ENCODE measurements at places on chromosomes 7 and 10. TPM values are rescaled to one million over a fixed set of nuclear protein-coding genes. Genes with fewer than 3 reads are reported as not detected.

Gene NPSR1
- not detected for total RNA-seq

Gene SPDYE11
- total RNA-seq, result not detected

DNA sequence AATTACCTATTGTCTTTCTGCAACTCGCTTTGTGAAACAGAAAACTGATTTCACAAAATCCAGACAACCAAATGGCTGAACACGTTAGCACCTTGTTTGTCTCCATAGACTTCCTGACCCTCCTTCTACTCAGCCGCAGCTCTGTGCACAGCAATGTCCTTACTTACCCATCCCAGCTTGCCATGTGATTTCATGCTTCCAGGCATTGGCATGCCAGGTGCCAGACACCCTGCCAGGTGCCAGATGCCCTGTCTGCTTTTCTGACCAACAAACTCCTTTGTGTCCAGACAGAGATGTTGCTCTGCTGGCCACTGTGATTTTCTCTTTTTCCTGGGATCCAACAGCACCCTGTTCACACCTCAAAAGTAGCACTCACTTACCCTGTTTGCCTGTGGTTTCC lies 16.1 kb upstream of the FAM170B start:
- DNase-seq, result no peak
- no peaks in the 10 kb centered on the region for H3K27me3 ChIP-seq
- no peak overlapping the region for H3K27ac ChIP-seq
- no peaks in the 10 kb centered on the region for H3K36me3 ChIP-seq
- no peaks in the 10 kb centered on the region for H3K4me1 ChIP-seq

- H3K27me3 ChIP-seq, result no peaks in the 10 kb centered on the region
- DNase-seq, result no peak
- H3K4me3 ChIP-seq, result no peak overlapping the region
- H3K27ac ChIP-seq, result no peak overlapping the region
- no peaks in the 10 kb centered on the region for H3K36me3 ChIP-seq
Measured at GRCh38 chr7:39979406-39980073, 29.5 kb downstream of the CDK13 start.

GRCh38 chr10:67815571-67816059 lies 22.4 kb downstream of the DNAJC12 start:
- no peak overlapping the region for H3K27ac ChIP-seq
- no peak overlapping the region for H3K4me3 ChIP-seq
- DNase-seq, result no peak
- H3K27me3 ChIP-seq, result no peaks in the 10 kb centered on the region

DNA sequence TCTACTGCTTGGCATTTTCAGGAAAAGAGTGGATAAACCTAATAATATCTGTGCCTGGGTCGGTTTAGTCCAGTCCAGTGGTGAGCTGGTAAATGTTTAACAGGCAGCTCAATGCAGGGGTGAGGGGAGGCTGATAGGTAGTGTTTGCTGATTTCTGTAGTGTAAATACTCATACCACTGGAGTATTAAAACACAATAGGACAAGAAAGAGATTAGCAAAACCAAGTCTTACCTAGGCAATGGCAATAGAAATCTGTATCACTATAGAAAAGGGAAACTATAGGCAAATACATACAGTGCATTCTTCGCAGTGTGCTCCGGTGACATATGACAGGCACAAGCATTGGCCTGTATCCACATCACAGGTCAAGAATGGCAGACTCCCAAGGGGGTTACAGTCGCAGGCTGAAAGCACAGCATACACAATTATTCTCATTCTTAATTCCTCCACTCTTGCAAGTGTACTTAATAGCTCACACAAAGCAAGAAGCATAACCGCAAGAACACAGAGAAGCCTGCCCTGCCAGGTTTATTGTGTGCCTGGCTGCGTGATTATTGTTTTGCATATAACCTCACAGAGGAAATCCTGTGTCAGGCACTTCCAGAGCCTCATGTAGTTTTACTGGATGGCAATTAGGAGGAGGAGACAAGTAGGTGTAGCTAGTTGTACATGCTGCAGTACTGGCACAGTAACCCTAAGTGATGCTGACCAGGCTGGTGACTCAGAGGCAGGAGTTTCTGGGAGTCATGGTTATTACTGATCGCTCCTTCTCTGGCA lies 35.0 kb downstream of the LAMB4 start:
- peaks cover 2% of the 10 kb centered on the region for H3K4me1 ChIP-seq
- no peak overlapping the region for H3K27ac ChIP-seq
- no peak overlapping the region for H3K4me3 ChIP-seq
- H3K27me3 ChIP-seq, result no peaks in the 10 kb centered on the region
- no peaks in the 10 kb centered on the region for H3K36me3 ChIP-seq

DNA sequence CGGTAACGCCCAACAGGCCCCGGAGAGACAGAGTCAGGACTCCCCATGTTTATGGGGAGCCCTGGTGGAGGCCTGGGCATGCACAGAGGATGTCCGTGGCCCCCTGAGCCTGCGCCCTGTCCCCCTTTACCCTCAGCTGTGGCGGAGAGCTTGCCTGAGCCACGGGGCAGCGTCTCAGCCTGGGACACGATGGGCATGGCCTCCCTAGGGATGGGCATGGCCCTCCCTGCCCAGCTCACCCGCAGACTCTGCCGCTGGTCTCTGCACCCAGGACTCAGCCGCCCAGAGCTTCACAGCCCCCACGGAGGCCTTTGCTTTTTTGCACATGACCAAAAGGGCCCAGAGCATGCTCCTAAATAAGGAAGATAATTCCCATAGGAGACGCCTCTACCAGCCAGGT lies 394.2 kb downstream of the PTPRN2 start:
- H3K27ac ChIP-seq, result no peak overlapping the region
- DNase-seq, result no peak
- H3K4me3 ChIP-seq, result no peak overlapping the region
- H3K36me3 ChIP-seq, result no peaks in the 10 kb centered on the region
- no peaks in the 10 kb centered on the region for H3K4me1 ChIP-seq

Measured in thoracic aorta (tissue), 2 donors.